M059J (cell line): ENCODE measurements at places on chromosomes 2 and 18. TPM values are rescaled to one million over a fixed set of nuclear protein-coding genes. Genes with fewer than 3 reads are reported as not detected.

Gene LBX2
- 0.10 and 1.6 TPM in 2 replicates for total RNA-seq

DNA sequence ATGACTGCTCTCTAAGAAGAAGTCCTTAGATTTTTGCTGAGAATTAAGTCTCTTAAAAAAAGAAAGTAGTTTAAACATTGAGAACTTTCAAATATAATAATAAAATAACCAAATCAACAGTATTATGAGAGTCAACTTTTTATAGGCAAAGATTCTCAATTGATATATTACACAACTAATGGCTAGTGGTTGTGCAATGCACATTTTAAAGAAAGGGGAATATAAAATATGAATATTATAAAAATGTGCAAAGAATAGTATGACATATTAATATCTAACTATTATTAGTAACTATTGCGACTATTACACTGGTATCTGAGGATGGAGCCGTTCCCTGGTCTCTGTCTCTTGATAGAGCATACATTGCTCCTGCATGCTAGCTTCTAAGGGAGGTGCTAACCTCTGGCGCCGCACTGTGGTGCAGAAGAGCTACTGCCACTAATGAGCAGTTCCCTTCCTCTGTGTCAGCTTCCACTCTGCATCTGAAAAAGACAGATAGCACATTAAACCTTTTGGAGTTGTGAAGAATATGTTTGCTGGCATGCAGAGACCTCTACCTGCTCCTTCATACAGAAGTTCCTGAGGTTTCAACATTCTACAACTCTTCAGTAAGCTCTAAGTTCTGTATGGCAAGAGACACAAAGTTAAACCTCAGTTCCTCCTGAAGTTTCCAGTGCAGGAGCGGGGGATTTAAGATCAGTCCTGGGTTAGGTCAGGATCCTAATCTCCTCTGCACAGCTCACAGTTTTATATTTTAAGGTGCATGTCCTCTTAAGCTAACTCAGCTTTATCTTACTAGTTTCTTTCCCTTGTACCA is 3.5 kb upstream of the SLC9A2 start:
- DNase-seq, result peak; percentile 37

- no peak for DNase-seq
These were observed 124.4 kb downstream of the MYCN start for GRCh38 chr2:16064745-16065144.

- DNase-seq, result no peak
These were observed 168.7 kb downstream of the TNS1 start for GRCh38 chr2:217834057-217834620.

- DNase-seq, result no peak
These were observed 93.6 kb downstream of the BCL11A start for GRCh38 chr2:60459851-60460250.

DNA sequence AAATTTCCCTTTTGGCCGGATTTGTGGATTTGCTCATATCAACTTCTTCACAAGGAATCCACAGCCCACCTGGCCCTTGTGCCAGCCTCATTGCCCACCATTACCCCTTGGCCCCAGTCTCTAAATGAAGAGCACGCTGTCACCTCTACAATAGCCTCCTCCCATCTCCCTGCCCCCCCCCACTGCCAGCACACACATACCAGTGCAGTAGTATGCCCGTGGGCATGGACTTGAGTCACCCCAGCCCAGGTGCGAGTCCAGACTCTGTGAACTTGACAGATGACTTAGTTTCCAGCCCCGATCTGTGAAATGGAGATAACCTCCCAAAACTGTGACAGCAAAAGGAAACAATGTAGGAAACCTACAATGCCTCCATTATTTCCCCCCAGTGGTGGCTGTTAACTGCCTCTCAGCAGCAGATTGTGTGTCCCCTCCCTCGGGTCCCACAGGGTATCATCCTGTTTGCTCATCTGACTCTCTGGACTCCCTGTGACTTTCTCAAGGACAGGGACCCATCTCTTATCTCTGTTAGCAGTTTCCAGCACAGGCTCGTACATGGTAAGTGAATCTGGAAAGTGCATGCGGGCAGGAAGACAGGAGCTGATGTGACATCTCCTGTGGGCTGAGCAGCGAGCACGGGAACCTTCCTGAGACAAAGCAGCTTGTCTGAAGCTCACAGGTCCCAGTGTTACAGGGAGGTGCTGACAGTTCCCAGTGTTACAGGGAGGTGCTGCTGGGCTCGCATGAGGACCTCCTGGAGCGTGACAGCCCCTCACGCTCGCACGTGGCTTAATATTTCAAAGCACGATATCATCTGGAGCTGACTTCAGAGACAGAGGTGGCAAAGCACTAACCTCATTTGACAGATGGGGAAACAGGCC is 4.2 kb upstream of the TMEM185B start:
- peak; percentile 44 for DNase-seq
